Uterus (tissue), 4 donors: ENCODE measurements at places on chromosomes 1 and 21. TPM values are rescaled to one million over a fixed set of nuclear protein-coding genes. Genes with fewer than 3 reads are reported as not detected.

The INAVA gene
- 0.59 TPM for total RNA-seq

DNA sequence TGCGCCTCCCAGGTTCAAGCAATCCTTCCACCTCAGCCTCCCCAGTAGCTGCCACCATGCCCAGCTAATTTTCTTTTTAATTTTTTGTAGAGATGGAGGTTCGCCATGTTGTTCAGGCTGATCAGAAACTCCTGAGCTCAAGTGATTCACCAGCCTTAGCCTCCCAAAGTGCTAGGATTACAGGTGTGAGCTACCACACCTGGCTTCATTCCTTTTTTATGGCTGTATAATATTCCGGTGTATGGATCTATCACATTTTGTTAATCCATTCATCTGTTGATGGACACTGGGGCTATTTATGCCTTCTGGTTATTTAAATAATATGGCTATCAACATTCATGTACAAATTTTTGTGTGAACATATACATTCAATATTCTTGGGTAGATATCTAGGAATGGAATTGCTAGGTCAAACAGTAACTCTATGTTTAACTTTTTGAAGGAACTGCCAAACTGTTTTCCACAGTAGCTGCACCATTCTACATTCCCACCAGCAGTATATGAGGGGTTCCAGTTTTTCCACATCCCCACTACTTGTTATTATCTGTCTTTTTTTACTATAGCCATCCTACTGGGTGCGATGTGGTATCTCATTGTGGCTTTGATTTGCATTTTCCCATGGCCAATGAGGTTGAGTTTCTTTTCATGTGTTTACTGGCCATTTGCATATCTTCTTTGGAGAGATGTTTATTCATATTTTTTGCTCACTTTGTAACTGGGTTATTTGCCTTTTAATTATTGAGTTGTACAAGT, 11.0 kb downstream of the SLC27A3 start:
- H3K36me3 ChIP-seq: no peaks in the 10 kb centered on the region
- no peak overlapping the region for H3K4me3 ChIP-seq
- DNase-seq: no peak

- H3K27ac ChIP-seq: peak overlapping the region; percentile 54
- H3K27me3 ChIP-seq: no peaks in the 10 kb centered on the region
- DNase-seq: peak; percentile 81
- H3K4me3 ChIP-seq: no peak overlapping the region
- no peaks in the 10 kb centered on the region for H3K4me1 ChIP-seq
- no peaks in the 10 kb centered on the region for H3K36me3 ChIP-seq
These were observed 73.3 kb downstream of the HSF2BP start for GRCh38 chr21:43585924-43586413.

GRCh38 chr1:30964706-30965105, 56.1 kb upstream of the SDC3 start:
- peaks cover 10% of the 10 kb centered on the region for H3K4me1 ChIP-seq
- no peak overlapping the region for H3K4me3 ChIP-seq
- DNase-seq: no peak
- H3K27me3 ChIP-seq: no peaks in the 10 kb centered on the region
- H3K36me3 ChIP-seq: no peaks in the 10 kb centered on the region

GRCh38 chr1:223248770-223249140, 105.7 kb upstream of the TLR5 start:
- H3K4me1 ChIP-seq: no peaks in the 10 kb centered on the region
- H3K27ac ChIP-seq: no peak overlapping the region

GRCh38 chr1:214441119-214441518, 110.3 kb downstream of the PTPN14 start:
- H3K4me3 ChIP-seq: no peak overlapping the region
- H3K27me3 ChIP-seq: no peaks in the 10 kb centered on the region
- H3K36me3 ChIP-seq: no peaks in the 10 kb centered on the region
- DNase-seq: no peak
- H3K27ac ChIP-seq: peak overlapping the region; percentile 78
- peaks cover 4% of the 10 kb centered on the region for H3K4me1 ChIP-seq

DNA sequence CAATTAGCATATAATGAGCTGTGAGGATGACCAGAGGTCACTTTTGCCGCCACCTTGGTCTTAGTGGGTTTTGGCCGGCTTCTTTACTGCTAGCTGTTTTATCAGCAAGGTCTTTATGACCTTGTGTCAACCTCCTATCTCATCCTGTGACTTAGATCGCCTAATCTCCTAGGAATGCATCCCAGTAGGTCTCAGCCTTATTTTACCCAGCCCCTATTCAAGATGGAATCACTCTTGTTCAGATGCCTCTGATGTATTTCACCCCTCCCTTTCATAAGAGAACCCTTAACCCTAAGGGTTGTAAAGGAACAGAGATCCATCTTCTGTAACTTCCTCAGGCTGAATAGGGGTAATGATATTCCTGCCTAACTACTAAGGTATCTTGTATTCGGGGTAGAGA, 58.9 kb upstream of the PALMD start:
- no peaks in the 10 kb centered on the region for H3K36me3 ChIP-seq
- H3K4me3 ChIP-seq: no peak overlapping the region
- no peak overlapping the region for H3K27ac ChIP-seq
- no peaks in the 10 kb centered on the region for H3K27me3 ChIP-seq
